ENCODE measurements at places on chromosomes 16 and 17.

DNA sequence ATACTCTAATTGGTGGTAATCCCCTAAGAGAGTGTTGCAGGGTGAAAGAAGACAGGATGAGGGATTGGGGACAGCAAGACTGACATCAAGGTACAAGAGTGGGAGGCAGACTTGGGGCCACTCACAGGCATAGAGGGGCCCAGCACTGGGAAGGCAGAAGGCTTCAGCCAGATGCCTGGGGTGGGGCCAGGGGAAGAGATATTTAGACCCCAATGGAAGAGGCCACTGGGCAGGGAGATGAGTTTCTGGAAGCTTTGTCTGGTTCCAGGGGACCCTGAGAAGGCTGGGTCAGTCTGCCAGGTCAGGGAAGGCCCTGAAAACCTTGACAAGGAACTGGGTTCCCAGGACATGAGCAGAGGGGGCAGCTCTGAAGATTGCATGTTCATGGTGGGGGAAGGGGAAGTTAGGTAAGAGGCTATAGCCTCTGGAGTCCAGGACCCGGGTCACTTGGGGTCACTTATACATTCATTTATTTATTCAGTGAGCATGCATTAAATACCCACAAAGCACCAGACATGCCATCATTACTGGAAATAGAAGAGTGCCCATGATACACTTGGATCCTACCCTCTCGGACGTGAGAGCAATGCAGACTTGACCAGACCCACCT lies 92.9 kb downstream of the TMEM132E start:
- no peak for DNase-seq

GRCh38 chr16:49961089-49961488 lies 63.9 kb upstream of the CNEP1R1 start:
- DNase-seq: no peak

DNA sequence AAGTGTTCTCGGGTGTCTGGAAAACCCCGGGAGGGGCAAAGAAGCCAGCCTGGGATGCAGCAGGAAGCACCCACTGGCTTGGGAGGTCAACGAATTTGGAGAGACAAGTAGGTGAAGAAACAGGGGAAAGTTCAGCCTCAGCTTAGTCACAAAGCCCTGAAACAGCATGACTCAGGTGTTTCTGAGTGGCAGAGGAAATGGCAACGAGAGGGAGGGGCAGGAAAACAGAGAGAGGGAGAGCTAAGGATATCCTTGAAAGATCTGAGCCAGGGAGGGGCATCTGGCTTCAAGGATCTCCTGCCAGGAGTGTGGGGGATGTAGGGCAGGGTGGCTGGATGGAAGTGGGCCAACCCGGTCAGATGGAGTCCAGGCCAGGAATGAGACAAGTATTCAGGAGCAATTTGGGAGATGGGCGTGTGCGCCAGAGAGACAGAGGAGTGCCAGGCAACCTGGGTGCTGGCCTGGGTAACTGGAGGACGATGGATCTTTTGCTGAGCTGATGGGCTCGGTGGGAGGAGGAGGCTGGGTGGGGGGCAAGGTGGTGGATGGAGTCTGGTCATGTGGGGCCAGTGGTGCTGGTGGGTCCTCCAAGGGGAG lies 27.2 kb downstream of the ABCC3 start:
- peak; percentile 48 for DNase-seq

- peak; percentile 75 for DNase-seq
These were observed 15.0 kb upstream of the SCIMP start for GRCh38 chr17:5249615-5250014.

GRCh38 chr17:48549281-48549630 lies 4.3 kb upstream of the HOXB2 start:
- no peak for DNase-seq

- DNase-seq: no peak
These were observed 22.6 kb downstream of the SLC5A10 start for GRCh38 chr17:18974407-18975149.

DNA sequence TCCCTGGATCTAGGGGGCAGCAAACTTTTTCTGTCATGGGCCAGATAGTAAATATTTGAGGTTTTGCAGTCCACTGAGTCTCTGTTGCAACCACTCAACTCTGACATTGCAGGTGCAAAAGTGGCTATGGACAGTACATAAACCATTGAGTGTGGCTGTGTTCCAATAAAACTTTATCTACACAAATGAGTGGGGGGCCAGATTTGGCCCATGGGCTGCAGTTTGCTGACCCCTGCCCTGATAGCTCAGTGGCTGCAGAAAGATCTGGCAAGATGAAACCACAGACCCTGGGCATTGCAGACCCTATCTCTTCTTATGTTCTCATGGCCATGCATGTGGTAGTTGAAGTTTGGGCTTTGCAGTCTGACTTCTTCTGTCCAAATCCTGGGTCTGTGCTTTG lies 440.5 kb downstream of the SLC39A11 start:
- no peak for DNase-seq

- no peak for DNase-seq
These were observed 129.7 kb upstream of the CHMP6 start for GRCh38 chr17:80861892-80862291.
